ENCODE measurements at places on chromosomes 4 and X.

GRCh38 chrX:27889878-27890277 lies 82.1 kb downstream of the MAGEB10 start:
- DNase-seq = no peak

DNA sequence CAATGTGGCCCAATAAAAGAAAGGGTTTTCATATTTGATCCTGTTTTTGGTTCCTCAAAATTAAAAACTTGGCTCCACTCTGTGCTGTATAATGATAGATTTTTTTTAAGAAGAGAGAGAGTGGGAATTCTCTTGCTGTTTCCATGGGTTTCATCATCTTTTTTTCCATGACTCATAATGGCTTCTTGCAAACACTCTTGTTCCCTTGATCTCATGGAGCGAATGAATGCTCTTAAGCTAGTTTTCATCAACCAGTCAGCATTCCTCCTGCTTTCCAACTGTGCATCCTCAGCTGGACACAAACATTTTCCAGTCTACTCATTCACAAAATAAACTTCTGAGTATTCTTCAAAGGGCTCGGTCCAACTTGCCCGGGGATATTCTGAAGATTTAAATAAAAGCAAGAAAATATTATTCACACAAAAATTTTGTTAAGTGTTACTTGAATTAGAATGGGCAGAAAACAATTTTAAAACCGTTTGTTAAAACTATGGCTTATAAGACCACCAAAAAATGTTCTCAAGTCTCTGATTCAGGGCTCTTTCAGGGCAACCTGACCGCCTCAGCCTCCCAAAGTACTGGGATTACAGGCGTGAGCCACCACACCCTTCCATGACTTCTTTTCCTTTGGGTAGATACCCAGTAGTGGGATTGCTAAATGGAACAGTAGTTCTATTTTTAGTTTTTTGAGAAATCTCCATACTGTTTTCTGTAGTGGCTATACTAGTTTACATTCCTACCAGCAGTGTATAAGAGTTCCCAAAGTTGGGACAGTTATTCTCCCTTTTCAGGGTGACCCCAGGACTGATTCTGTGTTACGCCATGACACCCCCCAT lies 64.7 kb downstream of the TMEM156 start:
- no peak for DNase-seq

GRCh38 chr4:8921465-8921864 lies 49.8 kb upstream of the HMX1 start:
- DNase-seq = no peak

GRCh38 chr4:112766422-112766821 lies 129.5 kb downstream of the LARP7 start:
- DNase-seq = no peak

- no peak for DNase-seq
These were observed 29.2 kb upstream of the MXD4 start for GRCh38 chr4:2290974-2291704.

DNA sequence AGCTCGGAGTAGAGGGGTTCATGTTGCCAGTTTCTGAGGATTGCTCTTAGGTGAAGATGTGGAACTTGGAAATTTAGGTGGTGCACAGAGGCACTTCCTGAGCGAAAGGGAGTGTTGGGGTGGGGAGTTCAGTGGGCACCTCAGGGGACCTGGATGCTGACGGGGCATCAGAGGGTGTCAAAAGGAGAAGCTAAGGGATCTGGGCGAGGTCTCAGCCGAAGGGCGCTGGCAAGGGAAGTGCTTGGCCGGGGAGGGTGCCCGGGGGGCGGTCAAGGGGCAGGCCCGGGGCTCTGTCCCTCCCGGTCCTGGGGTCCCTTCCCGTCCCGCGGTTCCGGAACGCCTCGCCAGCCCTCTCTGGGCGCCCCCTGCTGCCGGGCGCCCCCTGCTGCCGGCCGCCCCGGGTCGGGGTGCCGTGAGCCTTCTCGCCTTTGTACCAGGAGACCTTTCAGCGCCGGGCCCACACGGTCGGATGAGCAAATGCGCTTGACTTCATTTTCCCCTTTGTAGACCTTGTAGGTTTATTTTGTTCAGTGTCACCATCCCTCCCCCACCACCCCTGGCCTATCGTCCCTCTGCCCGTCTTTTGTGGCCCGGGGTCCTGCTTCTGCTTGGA lies 3.0 kb upstream of the PHOX2B start:
- DNase-seq = no peak

DNA sequence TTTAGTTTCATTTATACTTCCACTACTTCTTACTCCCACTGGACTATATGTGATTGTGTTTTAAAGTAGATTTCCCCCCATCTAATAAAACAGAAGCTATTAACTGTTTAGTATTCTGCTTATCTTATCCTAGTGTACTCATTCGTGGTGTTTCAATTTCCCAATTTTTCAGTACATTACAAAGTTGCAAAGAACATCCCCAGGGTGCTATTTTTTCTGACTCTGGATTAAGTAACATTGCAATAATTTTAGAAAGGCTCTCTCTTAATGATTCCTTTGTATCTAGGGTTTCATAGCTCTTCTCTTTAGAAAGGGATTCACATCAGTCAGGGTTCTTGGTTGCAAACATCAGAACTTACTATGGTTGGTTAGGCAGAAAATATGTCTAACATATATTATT lies 317.9 kb upstream of the DIPK2B start:
- DNase-seq = no peak

DNA sequence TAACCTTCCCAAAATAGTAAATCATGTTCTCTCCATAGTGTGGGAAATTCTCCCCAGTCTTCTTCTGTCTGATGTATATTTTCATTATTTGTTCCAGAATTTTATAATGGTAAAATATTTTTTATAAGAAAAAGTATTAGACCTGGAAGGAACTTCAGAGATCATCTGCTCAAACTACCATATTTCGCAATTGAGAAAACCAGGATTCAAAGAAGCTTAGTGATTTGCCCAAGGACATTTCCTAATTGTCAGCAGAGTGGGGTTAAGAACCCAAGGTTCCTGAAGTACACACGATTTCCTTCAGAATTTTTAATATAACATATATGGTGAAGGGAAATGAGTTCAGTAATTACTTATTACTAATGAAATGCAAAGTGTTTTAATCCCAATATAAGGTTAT lies 24.1 kb downstream of the OCIAD1 start:
- no peak for DNase-seq

- no peak for DNase-seq
These were observed 184.0 kb upstream of the NEIL3 start for GRCh38 chr4:177125656-177126055.

GRCh38 chrX:118495958-118496762 lies 545 bp downstream of the DOCK11 start:
- peak; percentile 32 for DNase-seq

- DNase-seq = no peak
These were observed 307.4 kb downstream of the RAB28 start for GRCh38 chr4:13176741-13177142.

DNA sequence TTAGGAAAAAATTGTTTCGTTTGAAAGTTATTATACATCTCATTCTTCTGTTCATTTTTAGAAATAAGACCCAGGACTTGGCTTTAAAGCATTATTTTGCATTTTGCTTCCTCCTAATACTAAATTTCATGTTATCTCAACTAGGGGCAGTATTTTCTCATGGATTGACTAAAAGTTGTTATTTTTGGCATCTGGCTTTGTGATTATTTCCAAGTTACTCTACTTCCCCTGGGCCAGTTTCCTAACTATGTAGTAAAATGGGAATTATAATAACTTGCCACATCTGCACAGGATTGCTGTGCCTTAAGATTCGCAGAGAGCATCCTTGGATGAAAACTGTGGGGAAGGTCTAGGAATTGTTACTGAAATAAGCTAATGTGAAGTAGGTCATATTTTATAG lies 3.0 kb downstream of the RBPJ start:
- DNase-seq = no peak

- DNase-seq = no peak
These were observed 10.1 kb downstream of the FGFRL1 start for GRCh38 chr4:1021386-1022050.

DNA sequence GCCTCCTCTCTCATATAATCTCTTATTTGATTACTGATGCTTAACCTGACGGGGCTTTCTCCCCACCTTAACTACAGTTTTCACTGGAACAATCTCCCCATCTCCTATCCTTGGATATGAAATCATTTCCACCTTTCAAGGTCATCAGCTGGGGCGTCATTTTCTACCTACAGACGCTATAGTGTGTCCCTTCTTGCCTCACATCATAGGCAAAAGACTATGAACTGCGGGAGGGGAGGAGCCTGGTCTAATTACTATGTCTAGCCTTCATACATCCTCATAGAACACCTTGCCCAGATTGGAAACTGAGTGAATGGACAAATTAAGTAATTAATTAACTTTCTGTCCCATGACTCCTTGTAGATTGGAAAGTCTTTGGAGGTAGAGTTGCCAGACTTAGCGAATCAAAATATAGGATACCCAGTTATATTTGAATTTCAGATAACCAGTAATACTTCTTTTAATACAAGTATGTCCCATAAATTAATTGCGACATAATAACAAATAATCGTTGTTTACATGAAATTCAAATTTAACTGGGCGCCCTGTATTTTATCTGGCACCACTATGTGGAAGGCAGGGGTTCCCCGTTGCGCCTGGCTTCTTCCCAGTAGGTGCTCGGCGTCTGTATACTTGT lies 752 bp upstream of the ATP6AP2 start:
- no peak for DNase-seq

GRCh38 chr4:154427149-154427548 lies 64.5 kb downstream of the DCHS2 start:
- no peak for DNase-seq

DNA sequence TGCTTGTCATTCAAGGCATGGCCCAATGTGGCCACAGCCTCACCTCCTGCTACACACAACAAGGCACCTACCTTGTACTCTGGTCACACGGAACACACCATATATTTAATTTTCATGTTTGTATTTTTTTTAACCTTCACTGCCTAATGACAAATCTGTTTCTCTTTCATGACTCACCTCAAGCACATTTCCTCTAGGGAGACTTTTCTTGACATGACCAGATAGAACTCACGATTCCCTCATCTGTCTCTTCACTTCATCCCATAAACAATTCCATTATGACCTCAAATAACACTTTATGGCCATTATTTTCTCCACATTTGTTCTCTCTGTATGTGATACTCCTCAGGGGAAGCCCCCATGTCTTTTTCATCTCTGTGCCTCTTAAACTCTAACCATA lies 11.1 kb downstream of the DRP2 start:
- DNase-seq = no peak

- no peak for DNase-seq
These were observed at the start of gene TNIP3 for GRCh38 chr4:121164291-121164690. Gene TNIP3 (minus strand): TSS chr4:121164321. CDS start chr4:121164125, 196 bp downstream.

- DNase-seq = no peak
These were observed 80.5 kb upstream of the ADGRA3 start for GRCh38 chr4:22596409-22596808.

DNA sequence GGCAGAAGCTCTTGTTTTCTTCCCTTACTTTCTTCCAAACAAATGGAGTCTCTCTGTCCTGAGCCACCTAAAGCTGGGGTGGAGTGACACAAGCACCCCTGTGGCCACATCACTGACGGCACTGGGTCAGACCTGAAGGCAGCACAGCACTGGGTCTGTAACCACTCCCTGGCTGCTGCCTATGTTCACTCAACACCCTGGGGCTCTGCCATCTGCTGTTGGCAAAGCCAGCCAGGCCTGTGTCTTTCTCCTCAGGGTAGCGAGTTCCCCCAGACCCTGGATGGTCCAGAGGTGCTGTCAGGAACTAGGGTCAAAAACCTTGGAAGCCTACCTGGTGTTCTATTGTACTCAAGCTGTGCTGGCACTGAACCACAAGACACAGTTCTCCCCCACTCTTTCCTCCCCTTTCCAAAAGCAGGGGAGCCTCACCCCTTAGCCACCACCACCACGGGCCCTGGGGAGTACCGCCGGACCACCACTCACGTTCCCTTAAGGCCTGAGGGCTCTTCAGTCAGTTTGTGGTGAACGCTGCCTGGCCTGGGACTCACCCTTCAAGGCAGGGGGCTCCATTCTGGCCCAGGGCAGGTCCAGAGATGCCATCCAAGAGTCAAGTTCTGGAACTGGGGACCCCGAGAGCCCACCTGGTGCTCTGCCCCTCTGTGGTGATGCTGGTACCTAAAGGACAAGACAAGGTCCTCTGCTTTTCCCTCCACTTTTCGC lies 31.5 kb downstream of the TMEM271 start:
- no peak for DNase-seq

DNA sequence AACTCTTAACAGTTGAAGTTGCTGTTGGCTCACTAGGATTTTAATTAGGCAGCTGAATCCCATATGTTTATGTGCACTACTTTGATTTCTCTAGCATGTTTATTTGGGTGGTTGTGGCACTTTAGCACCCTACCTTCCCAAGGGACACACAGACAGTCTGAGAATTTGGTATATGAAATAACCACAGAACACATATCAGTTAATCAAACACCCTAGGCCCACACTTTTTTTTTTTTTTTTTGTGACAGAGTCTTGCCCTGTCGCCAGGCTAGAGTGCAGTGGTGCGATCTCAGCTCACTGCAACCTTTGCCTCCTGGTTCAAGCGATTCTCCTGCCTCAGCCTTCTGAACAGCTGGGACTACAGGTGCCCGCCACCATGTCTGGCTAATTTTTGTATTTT lies 130.5 kb downstream of the DCK start:
- DNase-seq = no peak

GRCh38 chr4:121454251-121454979 lies 73.6 kb upstream of the QRFPR start:
- DNase-seq = no peak

GRCh38 chr4:79865201-79865597 lies 207.8 kb downstream of the ANTXR2 start:
- no peak for DNase-seq

GRCh38 chr4:54085284-54085683 lies 14.7 kb upstream of the GSX2 start:
- no peak for DNase-seq

- DNase-seq = no peak
These were observed 29.5 kb downstream of the MSL3 start for GRCh38 chrX:11787564-11787963.

DNA sequence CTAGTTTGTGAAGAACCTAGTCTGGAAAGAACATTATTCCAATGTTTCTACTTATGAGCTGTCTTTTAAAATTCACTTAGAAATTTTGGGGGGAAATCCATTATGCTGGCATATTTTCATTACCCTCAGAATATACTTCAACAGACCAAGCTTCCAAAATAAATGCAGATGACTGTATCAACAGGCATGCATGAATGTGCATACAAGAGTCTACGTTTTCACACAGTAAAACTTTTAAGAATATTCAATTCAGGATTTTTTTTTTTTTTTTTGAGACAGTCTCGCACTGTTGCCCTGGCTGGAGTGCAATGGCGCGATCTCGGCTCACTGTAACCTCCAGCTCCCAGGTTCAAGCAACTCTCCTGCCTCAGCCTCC lies 49.7 kb downstream of the ABCG2 start:
- DNase-seq = no peak

DNA sequence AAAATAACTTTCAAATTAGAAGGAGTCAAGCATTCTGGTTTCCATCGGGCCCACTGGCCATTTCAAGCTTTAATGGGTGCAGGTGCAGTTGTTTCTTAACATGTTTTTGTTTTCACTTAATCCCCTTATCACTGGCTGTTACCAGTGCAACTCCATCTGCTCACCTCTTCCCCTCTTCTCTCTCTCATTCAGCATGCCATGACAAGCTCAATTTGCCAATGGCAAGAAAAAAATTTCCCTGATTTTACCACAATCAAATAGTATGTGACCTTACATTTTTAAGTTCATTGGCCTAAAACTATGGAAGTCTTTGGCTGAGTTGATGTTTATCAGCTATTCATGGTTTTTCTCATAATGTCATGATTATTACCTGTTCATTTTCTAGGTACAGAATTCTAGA lies 299.1 kb upstream of the BMP3 start:
- DNase-seq = no peak

GRCh38 chr4:105555409-105555808 lies 3.0 kb downstream of the ARHGEF38 start:
- DNase-seq = no peak

Measured in esophagus squamous epithelium (tissue), 5 donors.